ENCODE measurements at places on chromosomes 12 and 14.

- DNase-seq, result no peak
These were observed 35.8 kb downstream of the MYF5 start for GRCh38 chr12:80752464-80752863.

- no peak for DNase-seq
These were observed 82.2 kb upstream of the RMST start for GRCh38 chr12:97380440-97380839.

DNA sequence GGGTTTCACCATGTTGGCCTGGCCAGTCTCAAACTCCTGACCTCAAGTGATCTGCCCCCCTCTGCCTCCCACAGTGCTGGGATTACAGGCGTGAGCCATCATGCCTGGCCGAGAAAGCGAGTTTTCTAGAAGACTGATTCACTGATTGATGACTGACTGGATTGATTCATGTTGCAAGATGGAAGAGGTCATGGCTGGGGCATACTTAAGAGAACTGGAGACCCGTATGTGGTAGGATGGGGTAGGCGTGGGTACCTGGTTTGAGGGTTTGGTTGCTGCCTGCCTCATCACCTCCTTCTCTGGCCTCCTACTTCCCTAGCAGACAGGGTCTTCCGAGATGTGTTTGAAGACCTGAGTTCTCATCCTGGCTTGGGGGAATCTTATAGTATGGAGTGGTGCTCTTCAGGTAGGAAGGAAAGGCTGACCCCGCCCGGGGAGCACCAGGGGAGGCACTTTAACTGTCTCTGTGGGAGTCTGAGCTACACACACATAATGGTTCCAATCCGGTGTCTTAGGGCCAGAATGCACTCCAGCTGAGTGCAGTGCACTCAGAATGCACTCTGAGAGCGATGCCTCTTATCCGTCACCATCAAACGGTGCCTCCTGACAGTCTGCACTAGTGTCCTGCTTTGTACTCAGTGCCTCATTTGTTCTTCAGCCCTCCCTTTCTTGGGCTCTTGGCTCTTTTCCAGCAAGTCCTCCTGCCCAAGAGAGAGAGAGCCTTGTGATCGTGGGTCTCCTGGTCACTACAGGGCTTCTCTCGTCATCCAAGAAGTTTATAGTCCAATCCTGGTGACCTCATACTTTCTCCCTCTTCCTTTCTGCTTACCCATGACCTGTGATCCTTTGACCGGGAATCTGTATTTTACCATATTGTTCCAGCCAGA lies 19.7 kb downstream of the PLEKHG3 start:
- no peak for DNase-seq

DNA sequence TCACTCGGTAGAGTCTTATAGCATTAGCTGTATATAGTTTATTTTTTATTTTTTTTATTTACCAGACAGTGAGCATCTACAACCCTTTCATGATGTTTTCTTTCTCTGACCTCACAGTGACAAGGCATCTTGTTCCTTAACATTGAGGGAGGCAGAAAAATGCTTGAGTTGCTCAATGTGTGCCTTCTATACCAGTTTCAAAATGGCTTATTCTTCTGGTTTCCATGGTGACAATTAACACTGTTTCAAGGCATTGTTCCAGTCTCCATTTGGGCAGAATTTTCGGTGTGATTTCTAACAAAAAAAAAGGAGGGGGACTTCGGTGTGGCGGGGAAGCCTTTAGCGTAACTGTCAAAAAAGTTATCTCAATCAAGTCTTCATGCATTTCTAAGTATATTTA lies 209.7 kb upstream of the NPAS3 start:
- no peak for DNase-seq

DNA sequence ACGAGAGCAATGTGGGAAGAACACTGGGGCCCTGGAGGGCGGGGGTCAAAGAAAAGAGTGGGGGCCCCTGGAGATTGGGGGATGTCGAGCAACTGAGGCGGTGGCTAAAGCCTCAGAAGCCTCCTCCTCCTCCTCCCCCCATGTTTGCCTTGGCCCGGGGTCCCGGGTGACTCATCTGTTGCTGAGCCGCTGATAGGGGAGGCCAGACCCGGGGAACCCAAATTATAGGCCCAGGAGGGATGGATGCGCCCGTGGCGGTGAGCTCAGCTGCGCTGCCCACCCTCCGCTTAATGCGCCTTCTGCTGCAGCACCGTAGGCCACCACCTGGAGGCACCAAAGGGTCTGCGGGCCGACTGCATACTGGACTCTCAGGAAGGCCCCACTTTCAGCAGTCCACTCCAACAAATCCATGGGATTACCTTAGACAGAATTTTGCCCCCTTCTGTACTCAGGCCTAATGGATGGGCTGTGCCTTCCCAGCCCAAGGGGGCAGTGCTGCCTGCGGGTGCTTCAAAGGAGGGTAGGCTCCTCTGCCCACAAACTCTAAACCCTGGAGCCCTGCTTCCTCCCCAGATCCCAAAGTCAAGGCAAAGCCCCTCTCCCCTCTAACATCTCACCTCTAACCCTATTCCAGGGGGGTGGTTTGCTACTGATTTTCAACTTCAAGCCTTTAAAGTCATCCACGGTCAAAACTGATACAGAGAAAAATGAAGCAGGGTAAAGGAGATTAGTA lies 2.6 kb upstream of the WNT10B start:
- DNase-seq, result no peak

DNA sequence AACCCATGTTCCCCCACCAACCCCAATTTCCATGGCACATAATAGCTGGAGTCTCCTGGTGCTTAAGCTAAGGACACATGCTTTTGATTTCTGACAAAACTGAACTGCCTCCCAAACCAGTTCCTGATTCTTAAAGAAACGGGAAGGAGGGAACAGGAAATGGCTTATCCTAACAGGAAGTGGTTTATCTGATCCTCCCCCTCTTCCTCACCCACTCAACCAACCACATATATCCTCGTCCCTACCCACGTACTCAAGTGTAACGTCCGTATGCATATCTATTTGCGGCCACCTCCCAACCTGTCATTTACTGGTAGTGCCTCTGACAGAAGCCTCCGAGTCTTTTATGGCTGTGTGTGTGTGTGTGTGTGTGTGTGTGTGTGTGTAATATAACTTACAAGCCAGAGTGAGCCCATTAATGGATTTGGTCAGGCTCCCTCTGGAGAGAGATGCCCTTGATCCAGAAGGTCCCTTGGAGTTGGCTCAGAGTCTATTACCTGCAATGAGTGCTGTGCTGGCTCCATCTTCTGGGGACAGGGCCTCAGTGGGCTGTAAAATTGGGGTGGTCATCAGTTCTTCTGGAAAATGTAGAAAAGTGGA lies 7.7 kb downstream of the DAZAP2 start:
- DNase-seq, result no peak

DNA sequence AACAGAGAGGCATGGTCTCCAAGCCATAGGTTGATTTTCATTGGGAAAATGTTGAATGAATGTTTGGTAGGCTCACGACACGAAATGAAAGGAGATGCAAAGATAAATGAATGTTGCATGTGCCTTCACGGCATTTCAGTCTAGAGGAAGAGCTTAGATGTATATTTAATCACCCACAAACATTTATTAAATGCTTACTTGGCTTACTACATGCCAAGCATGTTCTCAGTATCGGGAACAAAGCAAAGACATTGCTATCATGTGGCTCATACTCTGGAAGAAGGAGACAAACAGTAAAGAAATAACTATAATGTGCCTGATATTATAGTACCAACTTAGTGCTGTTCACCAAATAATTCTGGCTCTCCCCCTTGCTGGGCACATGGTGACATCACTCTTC lies 133.5 kb downstream of the LLPH start:
- DNase-seq, result no peak

DNA sequence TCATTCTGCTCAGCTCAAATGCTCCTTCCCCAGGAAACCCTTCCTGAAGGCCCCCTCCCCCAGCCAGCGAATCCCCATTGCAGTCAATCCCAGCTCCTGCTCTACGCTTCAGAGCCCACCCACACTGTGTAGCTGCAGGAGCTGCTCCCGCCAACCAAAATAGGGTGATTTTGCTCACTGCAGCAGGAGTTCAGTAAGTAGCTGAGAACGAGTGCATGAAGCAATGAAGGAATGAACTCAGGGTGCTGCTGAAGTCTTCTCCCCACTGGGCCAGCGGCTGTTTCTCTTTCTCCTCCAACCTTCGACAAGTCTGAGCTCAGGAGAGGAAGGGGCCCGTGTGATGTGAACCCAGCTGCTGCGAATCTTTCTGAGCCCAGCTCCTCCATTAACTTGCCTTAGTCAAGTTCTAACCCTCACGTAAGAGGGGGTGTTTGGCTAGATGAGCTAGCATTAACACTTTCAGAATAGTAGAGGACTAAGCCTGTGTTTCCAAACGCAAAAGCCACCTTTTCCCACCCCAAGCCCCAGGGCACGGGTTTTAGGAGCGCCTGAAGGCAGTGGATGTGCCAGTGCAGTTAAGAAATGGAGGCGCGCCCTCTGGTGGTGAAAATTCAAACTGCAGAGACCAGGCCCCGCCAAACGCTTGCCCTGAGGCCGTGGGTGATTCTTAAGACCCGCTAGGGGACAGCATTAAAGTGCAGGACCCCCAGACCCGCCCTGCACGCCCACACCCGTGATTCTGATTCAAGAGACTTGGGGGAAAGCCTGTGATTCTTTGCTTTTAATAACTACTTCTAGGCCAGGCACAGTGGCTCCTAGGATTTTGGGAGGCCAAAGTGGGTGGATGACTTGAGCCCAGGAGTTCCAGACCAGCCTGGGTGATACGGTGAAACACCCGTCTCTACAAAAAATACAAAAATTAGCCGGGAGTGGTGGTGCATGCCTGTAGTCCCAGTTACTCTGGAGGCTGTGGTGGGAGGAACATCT lies 11.9 kb upstream of the SERPINA4 start:
- DNase-seq, result peak; percentile 58

- DNase-seq, result no peak
These were observed 5.1 kb upstream of the TMED10 start for GRCh38 chr14:75181293-75182062.

DNA sequence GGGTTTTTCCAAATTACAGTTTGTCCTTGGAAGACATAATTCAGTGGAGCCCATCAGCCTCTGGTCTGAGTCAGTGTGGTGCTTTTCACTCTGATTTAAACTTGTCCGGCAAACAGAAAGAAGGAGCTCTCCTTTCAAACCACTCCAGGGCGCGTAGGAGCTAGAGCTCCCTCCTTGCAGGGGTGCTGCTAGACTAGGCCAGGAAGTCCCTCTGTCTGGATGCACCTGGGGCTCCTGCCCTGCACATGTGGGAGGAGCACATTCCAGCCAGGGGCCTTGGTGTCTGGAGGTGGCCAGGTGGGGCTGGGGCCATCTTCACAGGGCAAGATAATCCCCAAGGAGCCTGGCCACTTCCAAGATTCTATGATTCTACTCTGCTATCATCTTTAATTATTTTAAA lies 3.1 kb downstream of the SERPINA3 start:
- no peak for DNase-seq

GRCh38 chr12:62396750-62397149 lies 69.9 kb upstream of the MON2 start:
- DNase-seq, result no peak

DNA sequence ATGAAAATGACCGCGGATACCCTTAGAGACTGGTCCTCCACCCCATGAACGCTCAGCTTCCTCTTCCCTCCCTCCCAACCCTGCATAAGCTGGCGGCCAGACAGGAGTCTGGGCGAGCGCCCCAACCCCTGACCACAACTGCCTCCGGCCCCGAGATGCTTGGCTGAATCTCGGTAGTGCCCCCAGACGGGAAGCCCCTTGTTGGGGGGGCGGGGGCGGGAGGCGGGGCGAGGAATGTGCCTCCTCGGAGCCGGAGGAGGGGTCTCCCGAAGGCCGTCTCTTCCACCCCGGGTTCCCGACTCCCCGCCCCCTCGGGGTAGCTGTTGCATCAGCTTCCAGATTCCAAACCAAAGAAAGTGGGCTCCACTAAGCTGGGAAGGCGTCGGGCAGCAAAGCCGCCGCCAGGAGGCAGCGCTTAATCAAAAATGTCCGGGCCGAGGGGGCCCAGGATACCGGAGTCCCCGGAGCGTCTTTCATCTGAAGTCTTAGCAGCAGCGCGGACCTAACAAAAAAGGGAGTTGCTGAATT lies 7.1 kb upstream of the MRPL52 start:
- no peak for DNase-seq

GRCh38 chr14:88481794-88482193 lies 73.0 kb downstream of the PTPN21 start:
- DNase-seq, result no peak

DNA sequence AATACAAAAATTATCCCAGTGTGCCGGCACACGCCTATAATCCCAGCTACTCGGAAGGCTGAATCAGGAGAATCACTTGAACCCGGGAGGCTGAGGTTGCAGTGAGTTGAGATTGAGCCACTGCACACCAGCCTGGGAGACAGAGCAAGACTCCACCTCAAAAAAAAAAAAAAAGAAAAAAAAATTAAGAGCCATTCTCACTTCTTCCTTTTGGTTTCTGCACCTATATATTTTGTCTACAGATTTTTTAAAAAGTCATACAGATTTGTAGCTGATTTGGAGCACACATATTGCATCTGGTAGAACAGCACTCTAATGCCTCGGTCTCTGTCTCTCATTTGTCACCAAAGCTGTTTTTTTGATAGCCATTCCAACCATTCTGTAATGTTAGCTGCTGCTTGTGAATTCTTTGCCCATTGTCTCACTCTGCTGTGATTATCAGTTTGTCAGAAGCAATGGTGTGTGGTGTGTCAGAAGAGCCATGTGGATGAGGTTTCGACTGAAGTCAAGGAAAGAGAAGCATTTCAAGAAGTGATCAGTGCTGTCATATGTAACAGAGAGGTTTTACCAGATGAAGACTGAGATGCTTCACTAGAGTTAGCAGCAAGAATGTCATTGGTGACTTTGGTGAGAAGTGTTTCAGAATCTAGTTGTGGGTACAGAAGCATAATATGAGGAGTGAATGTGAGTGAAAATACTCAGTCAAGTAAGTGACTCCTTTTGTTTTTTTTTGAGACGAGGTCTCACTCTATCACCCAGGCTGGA lies 8.7 kb upstream of the KTN1 start:
- no peak for DNase-seq

GRCh38 chr12:117025481-117026151 lies 73.6 kb downstream of the TESC start:
- peak; percentile 70 for DNase-seq

DNA sequence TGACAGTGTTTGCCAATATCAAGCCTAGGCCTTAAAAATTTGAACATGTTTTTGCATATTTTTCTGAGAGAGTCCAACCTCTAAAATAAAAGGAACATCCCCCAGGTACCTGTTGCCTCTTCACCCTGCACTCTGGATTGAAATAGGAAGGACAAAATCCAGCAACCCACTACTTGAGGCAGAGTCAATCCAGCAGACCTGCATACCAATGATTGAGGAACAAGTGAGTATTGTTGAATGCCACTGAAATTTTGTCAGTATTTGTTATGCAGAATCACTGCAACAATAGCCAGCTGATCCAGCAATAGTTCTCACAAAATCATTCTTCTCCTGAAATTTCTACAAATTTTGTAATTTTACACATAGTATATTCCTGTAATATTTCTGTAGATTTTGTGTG lies 460.6 kb upstream of the FOXG1 start:
- DNase-seq, result no peak
